COR-L47 (cell line): ENCODE measurements at places on chromosomes 12 and 14.

DNA sequence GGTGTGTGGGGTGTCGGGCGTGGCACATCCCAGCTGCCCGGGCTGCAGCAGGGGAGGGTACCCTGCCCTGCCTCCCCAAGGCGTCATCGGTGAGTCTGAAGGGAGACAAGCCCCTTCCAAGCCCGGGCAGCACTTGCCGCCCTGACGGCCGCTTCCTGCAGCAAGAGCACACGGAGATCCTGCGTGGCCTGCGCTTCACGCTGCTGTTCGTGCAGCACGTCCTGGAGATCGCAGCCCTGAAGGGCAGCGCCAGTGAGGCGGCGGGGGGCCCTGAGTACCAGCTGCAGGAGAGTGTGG lies 10.1 kb upstream of the PUS1 start:
- DNase-seq, result no peak

GRCh38 chr14:36320897-36321381 lies 502 bp upstream of the MBIP start:
- no peak for DNase-seq

DNA sequence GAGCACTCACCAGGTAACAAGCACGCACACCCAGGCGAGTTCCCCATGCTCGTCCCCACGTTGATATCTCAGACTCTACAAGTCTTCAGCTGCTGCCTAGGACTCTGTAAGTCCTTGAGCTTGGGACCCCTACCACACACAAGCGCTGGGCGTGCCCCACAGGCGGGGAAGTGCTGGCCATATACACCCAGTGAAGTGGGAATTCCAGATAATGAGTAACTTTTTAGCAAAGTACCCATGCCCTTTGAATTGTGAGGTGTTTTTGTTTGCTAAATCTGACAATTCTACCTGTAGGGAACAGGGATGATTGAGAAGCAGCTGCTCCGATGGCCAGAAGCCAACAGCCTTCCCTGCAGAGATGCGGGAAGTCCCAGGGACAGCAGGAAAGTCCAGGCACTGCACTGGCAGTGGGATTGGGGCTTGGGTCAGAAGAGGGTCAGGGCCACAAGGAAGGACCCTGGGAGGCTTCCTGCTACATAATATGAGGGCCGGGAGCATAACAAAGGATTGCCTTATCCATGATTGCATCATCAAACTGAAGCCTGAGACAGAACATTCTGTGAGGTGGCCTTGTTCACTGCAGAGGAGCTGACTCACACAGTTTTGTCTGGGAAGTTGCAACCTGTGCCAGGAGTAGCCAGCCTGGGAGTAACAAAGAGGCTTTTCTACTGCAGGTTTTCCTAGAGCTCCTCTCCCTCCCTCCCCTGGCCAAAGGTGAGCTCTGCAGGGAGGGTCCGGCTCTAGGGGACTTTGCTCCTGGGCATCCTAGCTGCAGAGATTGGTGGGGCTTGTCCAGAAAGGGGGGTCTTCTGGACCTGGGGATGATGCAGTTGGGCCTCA lies 13.2 kb upstream of the SERPINA3 start:
- peak; percentile 63 for DNase-seq

DNA sequence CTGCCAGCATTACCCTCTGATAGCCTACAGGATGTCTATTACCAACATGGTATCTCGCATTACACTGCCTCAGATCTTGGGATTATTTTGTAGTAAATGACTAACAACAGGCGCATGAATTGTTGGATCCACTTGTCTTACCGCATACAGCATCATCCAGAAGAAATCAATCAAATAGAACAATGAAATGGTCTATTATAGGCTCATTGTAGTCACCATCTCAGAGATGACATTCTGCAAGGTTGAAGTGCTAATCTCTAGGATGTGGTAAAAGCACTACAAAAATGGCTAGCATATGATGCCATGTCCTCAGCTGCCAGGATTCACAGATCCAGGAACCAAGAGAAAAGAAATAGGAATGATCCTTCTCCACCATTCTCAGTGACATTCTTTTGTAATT lies 52.0 kb downstream of the WASHC3 start:
- no peak for DNase-seq

GRCh38 chr14:32709027-32709426 lies 229.7 kb upstream of the NPAS3 start:
- no peak for DNase-seq

DNA sequence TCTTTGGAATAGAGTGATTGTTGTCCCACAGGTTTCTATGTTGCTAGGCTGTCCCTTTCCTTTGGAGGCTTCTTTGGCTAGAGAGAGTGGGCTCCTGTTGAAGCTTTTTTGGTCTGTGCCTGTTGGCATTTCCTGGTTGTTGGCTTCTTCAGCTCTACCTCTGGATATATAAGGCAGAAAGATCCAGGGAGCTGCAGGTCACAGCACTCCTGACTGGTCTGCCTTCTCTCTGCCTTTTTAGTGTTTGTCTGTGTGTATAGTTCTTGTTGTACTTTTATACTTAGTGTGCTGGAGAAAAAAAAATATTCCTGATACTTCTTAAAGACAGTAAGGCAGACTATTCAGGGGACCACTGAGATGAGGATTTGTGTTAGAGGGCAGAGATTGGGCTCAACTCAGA lies 202.7 kb downstream of the FBXL14 start:
- DNase-seq, result no peak

DNA sequence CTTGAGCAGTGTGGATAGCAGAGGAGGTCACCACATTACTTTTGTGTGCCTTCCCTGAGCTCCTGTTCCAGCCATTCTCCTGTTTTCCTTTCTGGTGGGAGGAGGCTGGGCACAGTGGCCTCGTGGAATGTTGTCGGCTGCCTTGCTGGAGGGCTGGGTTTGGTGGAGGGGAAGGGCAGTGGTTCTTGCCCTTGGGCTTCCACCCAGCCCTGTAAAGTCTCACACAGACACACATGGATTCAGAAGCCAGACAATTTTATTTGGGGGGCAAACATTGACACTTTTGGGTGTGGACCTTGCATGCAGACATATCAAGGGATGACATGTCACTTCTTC lies 866 bp downstream of the NPFF start:
- no peak for DNase-seq

- DNase-seq, result no peak
These were observed 29.0 kb downstream of the NFKBIA start for GRCh38 chr14:35375558-35376025.

DNA sequence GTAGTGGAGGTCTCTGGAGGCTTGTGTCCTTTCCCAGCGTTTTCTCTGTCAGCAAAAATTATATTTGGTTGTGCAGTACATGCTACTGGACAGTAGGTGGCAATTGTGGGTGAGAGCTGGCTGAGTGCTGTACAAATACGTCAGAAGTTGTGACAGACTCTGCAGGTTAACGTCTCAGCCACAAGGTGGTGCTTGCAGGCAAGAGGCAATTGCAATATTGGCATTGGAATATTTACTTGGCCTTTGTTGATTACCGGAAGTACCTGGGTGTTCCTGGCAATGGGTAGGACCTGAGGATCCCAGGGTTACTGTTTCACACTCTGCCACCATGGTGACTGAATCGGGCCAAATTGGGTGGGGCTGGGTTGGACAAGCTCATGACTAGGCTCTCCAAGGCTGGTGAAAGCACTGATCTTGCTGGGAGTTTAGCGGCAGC lies 333.9 kb upstream of the LMO3 start:
- DNase-seq, result peak; percentile 11

GRCh38 chr12:66164349-66164821 lies 5.4 kb downstream of the TMBIM4 start:
- DNase-seq, result no peak

GRCh38 chr12:107310621-107311020 lies 217.3 kb upstream of the CRY1 start:
- no peak for DNase-seq

DNA sequence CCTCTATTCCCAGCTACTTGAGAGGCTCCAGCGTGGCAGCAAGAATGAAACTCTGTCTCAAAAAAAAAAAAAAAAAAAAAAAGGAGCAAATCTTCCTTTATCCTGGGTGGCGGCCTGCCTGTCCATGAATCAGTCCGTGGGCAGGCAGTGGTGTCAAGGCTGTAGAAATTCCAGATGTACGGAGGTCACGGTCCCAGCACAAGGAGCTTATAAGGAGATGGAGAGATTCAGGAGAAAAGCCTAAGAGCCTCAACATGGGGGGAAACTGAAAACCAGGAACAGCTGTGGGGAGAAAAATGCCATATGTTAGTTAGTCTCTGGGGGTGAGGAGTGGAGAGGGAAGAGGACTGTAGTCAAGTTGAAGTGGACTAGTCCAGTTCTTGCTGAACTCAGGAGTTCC lies 130.5 kb upstream of the CRY1 start:
- DNase-seq, result no peak

- no peak for DNase-seq
These were observed 301.3 kb downstream of the AEBP2 start for GRCh38 chr12:19740472-19741131.

DNA sequence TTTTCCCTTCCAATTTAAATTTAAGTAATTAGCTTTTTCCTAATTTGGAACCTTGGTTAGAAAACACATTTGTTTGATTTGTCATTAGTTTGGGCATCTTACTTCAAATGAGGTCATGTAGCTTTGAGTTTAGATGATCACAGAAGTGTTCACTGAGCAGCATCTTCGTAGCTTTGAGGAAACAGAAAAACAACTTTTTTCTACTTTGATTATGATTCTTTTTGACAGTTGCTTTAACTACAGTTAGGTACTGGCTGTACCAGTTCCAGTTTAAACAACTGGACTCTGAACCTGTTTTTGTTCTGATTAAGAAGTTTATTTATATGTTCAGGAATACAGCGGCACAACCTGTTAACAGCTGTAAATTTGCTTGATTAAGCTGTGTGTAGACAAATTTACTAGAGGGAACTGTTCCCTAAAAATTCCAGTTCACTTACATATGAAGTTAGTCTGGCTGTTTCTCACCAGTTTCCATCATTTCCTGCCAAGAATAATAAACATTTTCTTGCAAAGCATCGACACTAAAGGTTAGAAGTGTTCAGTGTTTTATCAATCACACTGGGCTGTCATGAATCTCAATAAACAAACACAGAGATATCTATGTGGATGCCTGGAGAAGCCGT lies 191.9 kb downstream of the RAD51B start:
- DNase-seq, result no peak

DNA sequence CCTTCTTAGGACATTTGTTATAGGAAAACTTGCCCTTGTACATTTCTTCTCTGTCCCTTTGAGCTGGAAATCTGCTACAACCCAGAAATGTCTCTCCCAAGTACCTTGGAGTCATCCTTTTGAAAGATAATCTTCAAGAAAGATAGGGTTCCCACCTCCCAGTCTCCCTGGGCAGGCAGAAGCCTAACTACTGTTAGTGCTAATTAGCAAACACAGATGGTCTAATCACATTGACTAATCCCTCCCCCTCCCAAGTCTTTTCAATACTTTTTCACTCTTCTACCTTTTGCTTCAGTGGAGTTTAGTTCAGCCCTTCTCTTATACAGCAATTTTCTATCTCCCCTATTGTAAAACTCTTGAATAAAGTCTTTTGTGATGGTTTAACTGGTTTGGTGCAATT lies 129.8 kb upstream of the PPFIA2 start:
- no peak for DNase-seq

DNA sequence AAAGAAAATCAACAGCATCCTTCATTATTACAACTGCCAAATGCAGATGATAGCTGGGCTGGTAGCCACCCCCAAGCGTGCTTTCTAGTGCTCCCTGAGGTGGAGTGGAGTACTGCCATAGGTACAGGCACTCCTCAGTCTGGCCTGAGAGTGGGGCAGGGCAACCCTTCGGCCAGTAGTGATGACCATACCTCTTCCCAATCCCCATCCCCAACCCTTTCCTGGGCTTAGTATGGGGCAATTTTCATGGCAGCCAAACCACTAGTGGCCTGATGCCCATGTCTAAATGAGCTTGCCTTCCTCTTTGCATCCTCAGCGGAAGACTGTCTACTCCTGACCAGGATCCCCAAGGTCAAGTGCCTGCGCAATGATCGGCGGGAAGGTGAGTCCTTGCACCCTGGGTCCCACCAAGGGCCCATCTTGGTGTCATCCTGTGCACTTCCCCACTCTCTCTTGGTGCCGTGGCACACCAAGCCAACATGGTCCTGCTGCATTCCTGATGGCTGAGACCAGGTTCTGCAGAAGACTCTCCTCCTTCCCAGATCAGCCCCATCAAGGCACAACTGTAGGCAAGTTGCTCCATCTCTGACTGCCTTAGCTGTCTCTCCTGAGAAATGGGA lies 65.8 kb downstream of the GALNT16 start:
- DNase-seq, result no peak

GRCh38 chr12:121799842-121800693 lies 3.7 kb upstream of the SETD1B start:
- DNase-seq, result peak; percentile 81

- DNase-seq, result peak; percentile 71
These were observed 42.9 kb upstream of the FAM222A start for GRCh38 chr12:109670731-109671130.

DNA sequence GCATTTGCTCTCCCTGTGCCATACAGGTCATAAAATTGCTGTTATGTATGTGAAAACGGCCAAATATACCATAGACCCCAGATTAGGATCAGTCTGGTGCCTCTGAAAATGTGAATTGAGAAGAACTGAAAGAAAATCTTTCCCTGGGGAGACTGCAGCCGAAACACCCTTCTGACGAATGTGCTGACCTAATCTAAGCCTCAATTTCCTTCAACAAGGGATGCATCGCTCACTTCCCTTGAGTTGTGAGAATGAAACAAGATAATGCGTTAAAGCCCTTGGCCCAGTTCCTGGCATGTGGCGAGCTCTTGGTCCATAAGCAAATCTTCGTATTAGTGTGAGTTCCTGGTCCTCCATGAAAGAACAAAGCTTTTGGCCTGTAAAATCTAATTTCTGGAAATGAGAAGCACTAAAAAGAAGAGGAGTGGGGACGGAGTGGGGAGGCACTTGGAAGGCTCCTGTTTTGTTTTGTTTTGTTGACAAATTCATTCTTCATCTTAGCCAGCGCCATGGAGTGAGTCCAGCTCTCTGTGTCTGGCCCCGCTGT lies 49.5 kb upstream of the RTRAF start:
- no peak for DNase-seq

DNA sequence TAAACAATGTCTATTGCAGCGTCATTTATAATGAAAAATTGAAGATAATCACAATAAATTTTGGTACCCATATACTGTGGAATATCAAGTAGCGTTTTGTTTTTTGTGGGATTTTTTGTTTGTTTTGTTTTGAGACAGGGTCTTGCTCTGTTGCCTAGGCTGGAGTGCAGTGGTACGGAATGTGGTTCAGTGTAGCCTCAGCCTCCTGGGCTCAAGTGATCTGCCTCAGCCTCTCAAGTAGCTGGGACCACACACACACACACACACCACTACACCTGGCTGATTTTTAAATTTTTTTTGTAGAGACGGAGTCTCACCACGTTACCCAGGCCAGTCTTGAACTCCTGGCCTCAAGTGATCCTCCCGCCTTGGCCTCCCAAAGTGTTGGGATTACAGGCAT lies 6.6 kb downstream of the ZNF664 start:
- no peak for DNase-seq
